NCI-H187 (cell line): ENCODE measurements at places on chromosomes 7 and 10.

DNA sequence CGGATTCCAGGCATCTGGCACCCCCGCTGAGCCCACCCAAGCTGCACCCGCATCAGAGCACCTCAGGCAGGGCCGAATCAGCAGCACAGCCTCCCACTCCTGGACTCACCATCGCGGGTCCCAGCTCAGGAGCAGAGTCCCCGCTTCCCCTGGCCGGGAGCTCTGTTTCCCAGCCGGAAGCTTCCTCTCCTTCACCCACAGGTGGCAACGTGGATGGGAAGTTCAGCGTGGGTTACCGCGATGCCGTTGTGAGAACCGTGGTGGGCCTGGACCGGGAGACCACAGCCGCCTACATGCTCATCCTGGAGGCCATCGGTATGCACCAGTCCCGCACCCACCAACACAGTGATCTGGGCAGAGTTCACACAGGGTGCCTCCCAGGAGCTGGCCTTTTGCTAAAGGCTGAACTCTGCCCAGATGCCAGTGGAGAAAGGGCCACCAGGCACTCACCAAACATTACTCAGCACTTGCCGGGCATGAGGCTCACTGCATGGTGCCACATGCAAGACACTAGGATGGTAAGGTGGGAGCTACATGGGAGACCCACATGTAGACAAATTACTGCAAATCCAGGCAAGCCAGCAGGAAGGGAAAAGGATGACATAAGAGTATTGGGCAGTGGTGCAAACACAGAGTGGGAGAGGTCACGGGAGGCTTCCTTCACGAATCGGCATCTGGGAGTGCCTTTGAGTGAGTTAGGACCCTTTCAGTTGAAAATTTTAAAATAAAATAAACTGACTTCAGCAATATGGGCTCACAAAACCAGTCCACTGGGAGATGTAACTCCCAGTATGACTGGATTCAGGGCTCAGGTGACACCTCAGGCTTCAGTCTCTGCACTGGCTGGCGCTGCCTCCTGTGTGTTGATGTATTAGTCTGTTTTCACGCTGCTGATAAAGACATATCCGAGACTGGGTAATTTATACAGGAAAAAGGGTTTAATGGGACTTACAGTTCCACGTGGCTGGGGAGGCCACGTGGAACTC, 10.4 kb downstream of the C10orf105 start:
- DNase-seq, result no peak

- DNase-seq, result no peak
These were observed 8.5 kb downstream of the PTF1A start for GRCh38 chr10:23200586-23200985.

- no peak for DNase-seq
These were observed 6.6 kb upstream of the TARP start for GRCh38 chr7:38280000-38280399.

GRCh38 chr7:18893156-18893555, 224.3 kb downstream of the TWIST1 start:
- no peak for DNase-seq

GRCh38 chr7:8389593-8390261, 43.7 kb upstream of the NXPH1 start:
- DNase-seq, result no peak

- no peak for DNase-seq
These were observed 49.7 kb downstream of the TBC1D12 start for GRCh38 chr10:94451883-94452519.

GRCh38 chr7:84247591-84247990, 53.0 kb upstream of the SEMA3A start:
- DNase-seq, result no peak

GRCh38 chr10:96292971-96293920, 11.0 kb upstream of the DNTT start:
- no peak for DNase-seq

GRCh38 chr10:28930514-28931495, 253.5 kb downstream of the BAMBI start:
- DNase-seq, result no peak

DNA sequence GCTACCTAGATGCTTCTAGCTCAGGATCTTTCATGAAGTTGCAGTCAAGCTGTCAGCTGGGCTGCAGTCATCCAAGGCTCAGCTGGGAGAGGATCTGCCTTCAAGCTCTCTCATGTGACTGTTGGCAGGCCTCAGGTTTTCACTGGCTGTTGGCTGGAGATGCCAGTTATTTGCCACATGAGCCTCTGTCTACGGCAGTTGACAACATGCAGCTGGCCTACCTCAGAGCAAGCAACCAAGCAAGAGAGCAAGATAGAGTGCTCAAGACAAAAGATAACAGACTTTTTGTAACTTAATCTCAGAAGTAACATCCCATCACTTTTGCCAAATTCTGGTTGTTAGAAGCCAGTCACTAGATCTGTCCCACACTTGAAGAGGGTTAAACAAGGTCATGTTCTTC, 125.8 kb downstream of the TPST1 start:
- DNase-seq, result no peak

- no peak for DNase-seq
These were observed 420.6 kb downstream of the PLXNA4 start for GRCh38 chr7:132155715-132156114.

GRCh38 chr7:27251652-27252590, 9.3 kb downstream of the EVX1 start:
- no peak for DNase-seq

- DNase-seq, result no peak
These were observed 184.9 kb downstream of the DNAJB6 start for GRCh38 chr7:157521752-157522151.

- DNase-seq, result no peak
These were observed 30.4 kb downstream of the XPNPEP1 start for GRCh38 chr10:109892931-109893330.

- DNase-seq, result no peak
These were observed 251.6 kb downstream of the SKAP2 start for GRCh38 chr7:26612742-26613141.

GRCh38 chr10:79243181-79244067, 103.8 kb upstream of the PPIF start:
- peak; percentile 29 for DNase-seq

GRCh38 chr10:75987616-75988015, 556.2 kb downstream of the LRMDA start:
- DNase-seq, result no peak

DNA sequence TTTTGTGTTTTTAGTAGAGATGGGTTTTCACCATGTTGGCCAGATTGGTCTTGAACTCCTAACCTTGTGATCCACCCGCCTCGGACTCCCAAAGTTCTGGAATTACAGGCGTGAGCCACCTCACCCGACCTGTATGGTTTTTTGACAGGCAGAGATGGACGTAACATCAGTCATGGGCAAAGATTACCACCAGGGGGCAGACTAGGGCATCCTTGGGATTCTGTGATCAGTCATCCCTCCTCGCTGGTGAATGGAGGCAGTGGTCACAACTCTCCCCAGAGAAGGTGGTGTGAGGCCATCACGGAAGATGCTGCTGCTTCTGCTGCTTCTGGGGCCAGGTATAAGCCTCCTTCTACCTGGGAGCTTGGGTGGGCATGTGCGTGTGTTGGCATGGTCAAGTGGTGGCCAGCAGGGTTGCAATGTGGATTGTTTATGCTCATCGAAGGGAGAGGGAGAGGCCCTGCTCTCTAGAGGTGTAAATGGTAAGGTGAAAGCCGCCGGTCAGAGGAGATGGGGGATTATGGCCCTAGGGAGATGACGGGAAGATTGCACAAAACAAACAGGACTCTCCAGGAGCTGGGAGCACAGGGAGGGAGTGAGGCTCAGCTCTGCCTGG, 122.7 kb upstream of the PRSS1 start:
- no peak for DNase-seq

- DNase-seq, result no peak
These were observed 100.5 kb downstream of the PRKAG2 start for GRCh38 chr7:151776446-151776845.

DNA sequence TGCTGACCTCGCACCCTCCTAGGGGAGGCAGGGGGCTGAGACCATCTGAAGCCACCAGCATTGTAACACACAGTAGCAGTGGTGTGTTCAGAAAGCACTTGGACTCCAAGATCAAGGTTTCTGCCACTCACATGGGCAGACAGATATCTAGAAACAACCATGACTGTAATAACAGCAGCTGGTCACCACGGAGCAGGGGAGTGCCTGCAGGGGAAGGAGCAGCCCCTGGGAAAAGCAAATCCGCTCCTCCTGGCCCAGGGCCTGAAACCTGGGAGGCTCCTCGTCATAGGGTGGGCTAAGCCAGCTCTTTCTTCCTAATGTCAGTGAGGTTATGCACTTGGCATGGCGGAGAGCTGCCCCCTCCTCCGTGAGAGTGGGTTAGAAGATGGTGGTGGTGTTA, 118.4 kb upstream of the INSYN2A start:
- no peak for DNase-seq

DNA sequence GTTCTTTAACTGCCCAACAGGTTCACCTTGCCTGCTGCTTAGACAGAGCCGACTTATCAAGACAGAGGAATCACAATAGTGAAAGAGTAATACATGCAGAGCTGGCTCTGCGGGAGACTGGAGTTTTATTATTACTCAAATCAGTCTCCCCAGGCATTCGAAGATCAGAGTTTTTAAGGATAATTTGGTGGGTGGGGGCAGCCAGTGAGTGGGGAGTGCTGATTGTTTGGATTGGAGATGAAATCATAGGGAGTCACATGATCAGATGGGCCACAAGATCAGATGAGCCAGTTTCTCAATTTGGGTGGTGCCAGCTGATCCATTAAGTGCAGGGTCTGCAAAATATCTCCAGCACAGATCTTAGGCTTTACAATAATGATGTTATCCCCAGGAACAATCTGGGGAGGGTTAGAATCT, 131.3 kb downstream of the AKR1D1 start:
- DNase-seq, result no peak

DNA sequence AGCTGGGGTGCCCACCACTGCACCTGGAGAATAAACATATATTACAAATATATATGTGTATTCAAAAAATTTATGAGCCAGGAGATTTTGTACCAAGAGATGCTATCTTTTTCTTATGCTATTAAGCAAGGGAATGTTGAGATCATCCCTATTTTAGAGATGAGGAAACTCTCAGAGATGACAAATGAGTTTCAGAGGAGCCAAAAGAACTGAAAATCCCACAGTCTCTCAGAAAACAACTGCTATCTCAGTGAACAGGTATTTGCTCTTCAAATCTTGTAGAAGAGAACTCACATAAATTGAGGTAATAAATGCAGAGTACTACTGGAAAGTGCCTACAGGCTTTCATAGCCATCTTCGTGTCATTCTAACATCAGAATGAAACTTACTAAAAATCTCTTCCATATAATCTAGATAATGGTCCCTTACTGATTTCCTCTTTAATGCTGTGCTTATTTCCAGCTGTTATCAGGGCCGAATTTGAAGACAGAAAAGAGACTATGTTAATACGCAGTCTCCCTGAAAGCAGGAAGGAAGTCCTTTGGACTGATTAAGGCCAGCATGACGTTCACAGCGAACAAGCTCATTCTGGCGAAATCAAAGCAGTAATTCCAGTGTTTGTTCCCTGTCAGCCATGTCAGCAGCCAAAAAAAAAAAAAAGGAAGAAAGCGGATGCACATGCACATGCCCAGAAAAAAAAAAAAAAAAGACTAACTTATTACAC, 29.4 kb upstream of the ANAPC16 start:
- no peak for DNase-seq

DNA sequence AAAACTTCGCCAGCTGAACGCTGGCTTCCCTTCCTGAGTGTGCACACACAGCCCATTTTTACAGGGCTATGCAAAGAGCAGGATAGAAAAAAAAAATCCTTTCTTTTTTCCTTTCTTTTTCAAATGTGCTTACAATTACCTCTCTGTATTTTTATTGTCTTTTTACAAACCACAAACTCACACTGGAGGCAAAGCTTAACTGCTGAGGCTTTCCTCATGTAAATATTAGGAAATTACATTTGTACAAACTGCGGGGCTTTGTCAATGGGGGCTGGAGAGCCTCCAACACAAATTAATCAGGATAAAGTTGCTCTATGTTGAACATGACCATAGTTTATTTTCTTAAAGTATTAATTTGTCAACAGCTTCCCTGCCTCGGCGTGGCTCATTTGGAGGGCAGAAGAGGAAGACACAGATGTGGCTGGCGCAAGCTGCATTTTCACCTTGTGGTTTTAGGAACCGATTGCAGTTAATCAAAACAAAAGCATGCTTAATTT, 411.7 kb upstream of the MKI67 start:
- no peak for DNase-seq

GRCh38 chr7:13832346-13832745, 157.1 kb downstream of the ETV1 start:
- no peak for DNase-seq

DNA sequence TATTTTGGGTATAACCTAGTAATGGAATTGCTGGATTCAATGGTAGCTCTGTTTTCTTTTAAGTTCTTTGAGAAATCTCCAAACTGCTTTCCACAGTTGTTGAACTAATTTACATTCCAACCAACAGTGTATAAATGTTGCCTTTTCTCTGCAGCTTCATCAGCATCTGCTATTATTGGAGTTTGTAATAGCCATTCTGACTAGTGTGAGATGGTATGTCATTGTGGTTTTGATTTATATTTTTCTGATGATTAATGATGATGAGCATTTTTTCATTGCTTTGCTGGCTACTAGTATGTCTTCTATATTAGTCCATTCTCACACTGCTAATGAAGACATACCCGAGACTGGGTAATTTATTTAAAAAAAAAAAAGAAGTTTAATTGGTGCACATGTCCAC, 248.6 kb upstream of the MAGI2 start:
- no peak for DNase-seq

DNA sequence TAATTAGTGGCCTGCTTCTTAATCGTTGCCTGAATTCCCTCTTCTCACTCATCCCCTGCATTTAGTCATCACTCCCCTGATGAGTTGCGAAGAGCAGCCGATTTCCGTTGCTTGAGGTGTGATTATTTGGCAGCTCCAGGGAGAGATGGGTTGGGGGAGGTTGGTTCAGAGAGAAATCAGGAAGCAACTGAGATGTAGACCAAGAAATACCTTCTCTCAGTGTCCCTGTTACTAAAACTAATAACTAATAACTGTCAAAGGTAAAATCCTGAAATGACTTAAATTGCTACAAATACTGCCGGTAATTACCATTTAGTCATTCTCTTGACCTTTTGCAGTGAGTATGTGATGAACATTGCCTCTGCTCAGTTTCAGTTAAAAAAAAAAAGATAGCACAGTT, 76.9 kb downstream of the ELMO1 start:
- no peak for DNase-seq

DNA sequence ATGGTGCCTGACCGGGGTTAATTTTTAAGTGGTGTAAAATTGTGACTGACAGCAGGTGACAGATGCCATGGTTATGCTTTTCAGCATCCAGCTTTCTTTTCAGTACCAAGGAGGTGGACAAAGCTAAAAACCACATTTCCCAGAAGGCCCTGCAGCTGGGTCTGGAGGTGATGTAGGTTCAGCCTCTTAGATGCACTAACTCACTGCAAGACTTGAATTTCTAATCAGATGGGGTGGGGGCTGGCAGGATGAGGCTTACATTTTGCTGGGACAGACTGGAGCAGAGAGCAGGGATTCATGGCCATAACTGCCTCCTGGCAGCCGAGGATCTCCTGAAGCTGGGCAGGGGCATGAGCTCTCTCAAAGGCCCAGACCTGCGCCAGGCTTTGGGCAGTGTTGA, 52.4 kb downstream of the PDIA4 start:
- DNase-seq, result no peak
